Thoracic aorta (tissue), 2 donors: ENCODE measurements at places on chromosomes 5 and 9. TPM values are rescaled to one million over a fixed set of nuclear protein-coding genes. Genes with fewer than 3 reads are reported as not detected.

GRCh38 chr5:168831383-168831782, 252.2 kb upstream of the PANK3 start:
- no peak overlapping the region for H3K27ac ChIP-seq
- no peak for DNase-seq
- no peaks in the 10 kb centered on the region for H3K36me3 ChIP-seq
- no peaks in the 10 kb centered on the region for H3K27me3 ChIP-seq

GRCh38 chr9:131149688-131150053, 24.3 kb downstream of the NUP214 start:
- H3K4me3 ChIP-seq, result no peak overlapping the region
- DNase-seq, result no peak
- no peaks in the 10 kb centered on the region for H3K27me3 ChIP-seq

- no peaks in the 10 kb centered on the region for H3K4me1 ChIP-seq
- H3K27me3 ChIP-seq, result no peaks in the 10 kb centered on the region
- H3K36me3 ChIP-seq, result no peaks in the 10 kb centered on the region
- no peak overlapping the region for H3K4me3 ChIP-seq
Observed at GRCh38 chr9:120350596-120350995, 229.4 kb downstream of the CDK5RAP2 start.

GRCh38 chr9:126398403-126399058, 71.9 kb downstream of the MVB12B start:
- H3K27me3 ChIP-seq, result no peaks in the 10 kb centered on the region
- H3K36me3 ChIP-seq, result no peaks in the 10 kb centered on the region
- peak; percentile 29 for DNase-seq
- H3K4me1 ChIP-seq, result no peaks in the 10 kb centered on the region
- no peak overlapping the region for H3K4me3 ChIP-seq

GRCh38 chr9:110659891-110660541, 8.6 kb upstream of the MUSK start:
- peaks cover 26% of the 10 kb centered on the region for H3K4me1 ChIP-seq
- no peak overlapping the region for H3K4me3 ChIP-seq
- DNase-seq, result no peak
- no peak overlapping the region for H3K27ac ChIP-seq
- H3K27me3 ChIP-seq, result no peaks in the 10 kb centered on the region
- H3K36me3 ChIP-seq, result no peaks in the 10 kb centered on the region

GRCh38 chr5:17373814-17374556, 124.0 kb upstream of the TAF11L2 start:
- no peak overlapping the region for H3K4me3 ChIP-seq
- no peaks in the 10 kb centered on the region for H3K36me3 ChIP-seq

GRCh38 chr5:176772271-176773210, 37.8 kb upstream of the UNC5A start:
- H3K4me1 ChIP-seq, result no peaks in the 10 kb centered on the region
- no peak for DNase-seq
- no peaks in the 10 kb centered on the region for H3K27me3 ChIP-seq

DNA sequence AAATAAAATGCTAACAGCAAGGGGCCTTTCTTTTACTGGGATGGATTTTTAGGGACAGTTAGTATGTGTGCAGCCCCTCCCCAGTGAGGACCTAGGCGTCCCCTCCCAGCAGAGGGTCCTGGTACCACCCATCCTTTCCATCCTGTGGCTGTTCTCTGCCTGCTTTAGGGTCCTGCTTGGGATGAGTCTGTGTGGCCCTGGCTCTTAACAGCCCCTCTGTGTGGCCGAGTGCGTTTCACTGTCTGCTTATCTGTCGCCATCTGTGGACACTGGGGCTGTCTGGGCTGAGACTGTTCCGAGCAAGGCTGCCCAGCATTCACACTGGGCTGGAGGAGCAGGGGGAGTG, 17.0 kb downstream of the WNK2 start:
- H3K4me3 ChIP-seq, result no peak overlapping the region
- H3K36me3 ChIP-seq, result no peaks in the 10 kb centered on the region
- H3K27ac ChIP-seq, result no peak overlapping the region
- H3K27me3 ChIP-seq, result no peaks in the 10 kb centered on the region

DNA sequence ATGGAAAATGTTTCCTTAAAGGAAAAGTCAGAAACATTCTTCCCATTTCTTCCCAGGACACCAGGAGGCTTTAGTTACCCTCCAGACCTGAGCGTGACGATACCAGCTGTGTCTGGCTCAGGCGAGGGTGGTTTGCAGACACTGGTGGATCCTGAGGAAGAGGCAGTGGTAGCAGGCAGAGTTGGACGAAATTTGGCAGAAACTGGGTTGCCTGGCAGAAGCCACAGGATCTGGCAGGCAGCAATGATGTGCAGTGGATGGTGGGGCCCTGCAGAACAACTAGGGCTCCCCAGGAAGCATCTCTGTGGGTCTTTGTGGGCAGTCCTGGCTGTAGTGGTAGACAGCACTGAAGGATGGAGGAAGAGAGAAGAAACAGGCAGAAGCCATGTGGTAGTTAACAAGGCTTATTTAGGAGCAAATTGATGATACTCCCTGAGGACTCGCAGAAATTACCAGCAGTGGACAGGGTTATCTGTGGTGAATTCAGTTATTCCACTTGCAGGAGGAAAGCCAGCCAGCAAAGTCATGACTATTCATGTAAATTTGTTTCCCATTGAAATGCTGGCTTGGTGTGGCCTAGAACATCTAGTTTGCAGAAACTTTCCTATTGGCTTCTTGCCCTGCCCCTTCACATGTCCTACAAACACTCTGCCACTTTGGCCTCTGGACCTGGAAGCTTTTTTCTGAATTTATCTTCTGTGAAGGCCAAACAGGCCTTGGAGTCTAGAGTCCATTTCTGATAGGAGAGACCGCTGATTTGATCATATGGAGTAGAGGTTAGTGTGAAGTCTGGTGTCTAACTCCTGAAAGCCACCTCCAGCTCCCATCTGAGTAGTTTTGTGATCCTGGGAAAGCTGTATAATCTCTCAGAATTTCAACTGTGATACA, 212.0 kb downstream of the DMRT2 start:
- H3K36me3 ChIP-seq, result no peaks in the 10 kb centered on the region
- no peaks in the 10 kb centered on the region for H3K27me3 ChIP-seq
- no peak for DNase-seq
- no peak overlapping the region for H3K27ac ChIP-seq
- no peaks in the 10 kb centered on the region for H3K4me1 ChIP-seq

- H3K4me3 ChIP-seq, result no peak overlapping the region
- H3K27me3 ChIP-seq, result no peaks in the 10 kb centered on the region
- no peak for DNase-seq
- H3K4me1 ChIP-seq, result peaks cover 21% of the 10 kb centered on the region
Observed at GRCh38 chr5:178333821-178334481, 101.3 kb upstream of the PHYKPL start.

DNA sequence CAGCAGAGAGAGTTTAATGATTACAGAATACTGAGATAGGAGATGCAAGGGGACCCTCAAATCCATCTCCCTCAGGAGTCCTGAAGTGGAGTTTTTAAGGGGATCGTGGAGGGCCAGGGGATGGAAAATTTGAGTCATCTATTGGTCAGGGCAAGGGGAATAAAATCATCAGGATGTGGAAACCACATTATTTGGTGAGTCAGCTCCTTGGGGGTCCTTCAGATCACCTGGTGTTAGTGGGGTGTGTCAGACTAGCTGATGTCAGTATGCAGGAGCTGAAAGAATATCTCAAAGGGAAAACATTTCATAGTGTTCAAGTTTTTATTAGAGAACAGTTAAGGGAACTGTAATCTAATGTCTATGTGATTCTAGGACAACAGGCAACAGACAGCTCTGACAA, 183.0 kb upstream of the FTMT start:
- H3K27ac ChIP-seq, result no peak overlapping the region
- no peaks in the 10 kb centered on the region for H3K36me3 ChIP-seq
- no peak overlapping the region for H3K4me3 ChIP-seq
- no peaks in the 10 kb centered on the region for H3K4me1 ChIP-seq
- no peak for DNase-seq

- H3K36me3 ChIP-seq, result no peaks in the 10 kb centered on the region
- H3K4me3 ChIP-seq, result peak overlapping the region; percentile 91
- peaks cover 3% of the 10 kb centered on the region for H3K4me1 ChIP-seq
- peak overlapping the region; percentile 71 for H3K27ac ChIP-seq
Observed at GRCh38 chr5:32713770-32714381, 2.8 kb downstream of the NPR3 start.

GRCh38 chr9:115653171-115653606, 500.4 kb upstream of the PAPPA start:
- DNase-seq, result no peak
- peaks cover 14% of the 10 kb centered on the region for H3K4me1 ChIP-seq
- H3K36me3 ChIP-seq, result no peaks in the 10 kb centered on the region
- no peak overlapping the region for H3K4me3 ChIP-seq

DNA sequence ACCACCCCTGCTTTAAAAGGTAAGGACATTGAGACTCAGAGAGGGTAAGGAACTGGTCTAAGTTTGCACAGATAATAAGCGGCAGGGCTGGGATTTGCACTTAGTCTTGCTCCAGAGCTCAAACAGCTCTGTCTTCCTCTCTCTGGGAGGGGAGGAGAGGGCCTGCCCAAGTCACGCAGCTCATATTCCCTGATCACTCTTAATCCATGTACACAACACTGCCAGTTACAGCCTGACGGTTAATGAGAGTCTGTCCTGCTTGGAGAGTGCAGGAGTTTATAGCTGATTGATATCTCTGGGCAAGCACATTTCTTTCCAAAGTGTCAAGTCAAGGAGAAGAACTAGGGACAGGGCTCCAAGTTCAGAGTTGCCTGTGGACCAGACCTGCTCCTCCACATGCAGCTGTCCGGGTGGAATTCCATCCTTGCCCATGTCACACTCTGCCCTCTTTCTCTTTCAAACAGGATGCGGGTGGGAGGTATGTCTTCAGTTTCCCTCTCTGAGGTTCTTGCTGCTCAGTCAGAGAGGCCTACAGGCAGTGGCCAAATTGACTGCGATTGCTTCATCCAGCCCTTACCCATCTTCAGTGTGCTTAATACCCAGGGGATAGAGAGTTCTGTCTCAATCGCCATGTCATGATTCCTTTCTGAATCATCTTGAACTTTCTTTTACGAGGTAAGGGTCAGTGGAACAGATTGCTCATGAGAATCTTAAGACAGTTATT, 54.5 kb downstream of the GALNT12 start:
- H3K36me3 ChIP-seq, result no peaks in the 10 kb centered on the region
- peaks cover 19% of the 10 kb centered on the region for H3K4me1 ChIP-seq
- H3K27me3 ChIP-seq, result no peaks in the 10 kb centered on the region

The SOWAHA gene
- 0.68 TPM for total RNA-seq

The FAM193B gene
- total RNA-seq, result 76.6 TPM

The SYK gene
- 18.1 TPM for total RNA-seq

The HAPLN1 gene
- total RNA-seq, result 14.1 TPM

The GLDC gene
- 7.9 TPM for total RNA-seq

The TAF11L7 gene
- total RNA-seq, result not detected

The IRGM gene
- not detected for total RNA-seq

The BARHL1 gene
- not detected for total RNA-seq
